ENCODE measurements at places on chromosomes 7 and 10. TPM values are rescaled to one million over a fixed set of nuclear protein-coding genes. Genes with fewer than 3 reads are reported as not detected.

GRCh38 chr10:11823989-11824346, 812 bp downstream of the PROSER2 start:
- no peaks in the 10 kb centered on the region for H3K36me3 ChIP-seq
- peak overlapping the region; percentile 85 for H3K27ac ChIP-seq
- H3K4me1 ChIP-seq, result peaks cover 26% of the 10 kb centered on the region

The PRKG1 gene
- total RNA-seq, result 23.6 TPM

- H3K27ac ChIP-seq, result peak overlapping the region; percentile 89
- H3K36me3 ChIP-seq, result peaks cover 18% of the 10 kb centered on the region
- no peaks in the 10 kb centered on the region for H3K27me3 ChIP-seq
Measured at GRCh38 chr7:140696024-140696679, 356 bp upstream of the NDUFB2 start.

DNA sequence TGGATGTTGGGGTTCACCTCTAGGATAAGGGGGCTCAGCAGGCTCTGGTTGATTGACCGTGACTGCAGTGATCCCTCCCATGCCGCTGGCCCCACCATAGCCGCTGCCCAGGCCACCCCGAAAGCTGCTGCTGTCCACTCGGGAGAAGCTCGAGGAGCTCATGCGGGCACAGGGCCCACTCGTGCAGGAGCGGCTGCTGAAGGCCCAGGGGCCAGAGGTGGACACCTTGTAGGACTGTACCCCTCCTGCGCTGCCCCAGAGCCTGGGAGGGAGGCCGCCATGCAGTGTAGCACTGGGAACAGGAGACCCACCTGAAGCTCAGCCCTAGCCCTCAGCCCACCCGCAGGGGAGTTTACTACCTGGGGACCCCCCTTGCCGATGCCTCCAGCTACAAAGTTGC, 70.0 kb downstream of the CHRM2 start:
- H3K27me3 ChIP-seq, result no peaks in the 10 kb centered on the region
- no peak overlapping the region for H3K27ac ChIP-seq
- H3K4me3 ChIP-seq, result no peak overlapping the region
- no peaks in the 10 kb centered on the region for H3K36me3 ChIP-seq

GRCh38 chr7:130377178-130377577, 3.1 kb upstream of the CPA1 start:
- no peak overlapping the region for H3K4me3 ChIP-seq
- no peak overlapping the region for H3K27ac ChIP-seq
- H3K4me1 ChIP-seq, result peaks cover 29% of the 10 kb centered on the region
- no peaks in the 10 kb centered on the region for H3K27me3 ChIP-seq

DNA sequence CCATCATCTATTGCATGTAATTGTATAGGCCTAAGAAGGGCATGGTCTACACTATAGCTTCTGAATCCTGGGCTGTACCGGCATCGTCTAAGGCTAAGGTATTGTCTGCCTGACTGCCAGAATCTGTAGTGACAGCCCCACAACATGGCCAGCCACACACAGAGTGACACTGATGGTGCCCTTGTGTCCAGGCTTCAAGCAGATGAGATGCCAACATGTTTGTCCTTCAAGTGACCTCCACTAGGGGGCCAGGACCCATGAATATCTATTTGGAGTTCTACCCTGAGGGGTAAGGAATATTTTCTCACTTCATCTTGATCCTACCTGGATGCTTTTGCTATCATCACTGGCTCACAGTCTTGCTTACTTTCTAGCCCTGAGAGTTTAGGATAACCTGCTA, 1.5 kb downstream of the CYP3A7 start:
- no peaks in the 10 kb centered on the region for H3K36me3 ChIP-seq
- H3K27me3 ChIP-seq, result no peaks in the 10 kb centered on the region
- no peak for DNase-seq
- no peak overlapping the region for H3K4me3 ChIP-seq
- peaks cover 11% of the 10 kb centered on the region for H3K4me1 ChIP-seq

GRCh38 chr10:132961420-132961786, 19.0 kb upstream of the CFAP46 start:
- H3K4me1 ChIP-seq, result peaks cover 12% of the 10 kb centered on the region
- H3K4me3 ChIP-seq, result no peak overlapping the region
- H3K27me3 ChIP-seq, result peaks cover 10% of the 10 kb centered on the region
- no peak for DNase-seq
- H3K27ac ChIP-seq, result no peak overlapping the region

DNA sequence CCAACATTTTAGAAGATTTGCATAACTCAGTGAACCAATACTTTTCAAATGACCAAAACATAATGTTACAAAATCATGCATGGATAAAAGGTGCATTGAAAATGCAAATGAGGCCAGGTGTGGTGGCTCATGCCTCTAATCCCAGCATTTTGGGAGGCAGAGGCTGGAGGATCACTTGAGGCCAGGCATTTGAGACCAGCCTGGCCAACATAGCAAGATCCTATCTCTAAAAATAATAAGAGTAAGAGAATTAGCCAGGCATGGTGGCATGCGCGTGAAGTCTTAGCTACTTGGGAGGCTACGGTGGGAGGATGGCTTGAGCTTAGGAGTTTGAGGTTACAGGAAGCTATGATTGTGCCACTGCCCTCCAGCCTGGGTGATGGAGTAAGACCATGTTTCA, 33.4 kb downstream of the SCD start:
- DNase-seq, result no peak
- H3K4me3 ChIP-seq, result no peak overlapping the region
- H3K27ac ChIP-seq, result no peak overlapping the region
- no peaks in the 10 kb centered on the region for H3K27me3 ChIP-seq

DNA sequence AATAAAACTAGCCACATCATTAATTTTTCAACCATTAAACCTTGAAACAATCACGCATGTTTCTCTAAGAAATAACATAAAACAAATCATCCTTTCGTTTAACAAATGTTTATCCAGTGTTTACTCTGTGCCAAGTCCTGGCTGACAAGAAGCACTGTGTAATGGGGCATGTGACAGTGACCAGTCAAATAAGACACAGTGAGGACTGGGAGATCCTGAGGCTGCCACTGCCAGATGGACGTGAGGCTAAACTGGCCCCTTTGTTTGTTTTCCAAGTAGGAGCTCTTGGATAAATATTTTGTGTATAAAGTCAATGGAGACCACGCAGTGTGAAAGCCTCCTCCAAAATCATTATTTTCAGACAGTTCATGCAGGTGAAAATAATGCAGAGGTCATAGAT, 626.2 kb downstream of the SUGCT start:
- H3K4me1 ChIP-seq, result no peaks in the 10 kb centered on the region
- H3K4me3 ChIP-seq, result no peak overlapping the region
- H3K27ac ChIP-seq, result no peak overlapping the region
- H3K27me3 ChIP-seq, result no peaks in the 10 kb centered on the region
- no peaks in the 10 kb centered on the region for H3K36me3 ChIP-seq
- no peak for DNase-seq

The CALHM1 gene
- total RNA-seq, result 0.15 TPM

GRCh38 chr7:19920166-19920565, 146.7 kb upstream of the TMEM196 start:
- no peaks in the 10 kb centered on the region for H3K27me3 ChIP-seq
- no peaks in the 10 kb centered on the region for H3K4me1 ChIP-seq
- no peak for DNase-seq
- no peak overlapping the region for H3K4me3 ChIP-seq

DNA sequence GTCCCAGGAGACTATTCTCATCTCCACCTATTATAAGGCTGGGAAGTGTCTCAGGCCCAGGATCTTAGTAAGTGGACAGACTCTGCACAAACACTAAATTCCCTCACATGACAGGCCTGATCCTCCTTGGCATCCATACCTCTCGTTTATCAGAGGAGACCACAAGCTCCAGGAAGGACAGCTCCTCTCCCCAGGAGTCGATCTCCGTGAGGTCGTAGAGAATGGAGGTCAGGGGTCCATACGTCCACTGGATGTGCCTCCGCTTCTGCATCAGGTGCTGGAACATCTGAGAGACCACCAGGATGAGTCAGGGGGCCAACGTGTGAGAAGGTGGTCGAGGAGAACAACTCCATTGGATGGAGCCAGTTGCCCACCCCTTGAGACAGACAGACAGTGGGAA, 5.6 kb downstream of the TRPV5 start:
- peak overlapping the region; percentile 58 for H3K27ac ChIP-seq
- H3K4me3 ChIP-seq, result no peak overlapping the region
- H3K4me1 ChIP-seq, result no peaks in the 10 kb centered on the region
- no peaks in the 10 kb centered on the region for H3K27me3 ChIP-seq
- no peaks in the 10 kb centered on the region for H3K36me3 ChIP-seq

The GIMAP1 gene
- 18.8 TPM for total RNA-seq

The FAM25G gene
- not detected for total RNA-seq

GRCh38 chr7:117759950-117760640, 113.1 kb downstream of the CTTNBP2 start:
- no peak overlapping the region for H3K4me3 ChIP-seq
- no peak for DNase-seq
- H3K36me3 ChIP-seq, result peaks cover 5% of the 10 kb centered on the region
- H3K4me1 ChIP-seq, result no peaks in the 10 kb centered on the region
- no peak overlapping the region for H3K27ac ChIP-seq

GRCh38 chr7:132516042-132516840, 60.0 kb downstream of the PLXNA4 start:
- peaks cover 9% of the 10 kb centered on the region for H3K4me1 ChIP-seq
- no peaks in the 10 kb centered on the region for H3K36me3 ChIP-seq
- H3K27me3 ChIP-seq, result no peaks in the 10 kb centered on the region
- H3K4me3 ChIP-seq, result no peak overlapping the region
- DNase-seq, result no peak
- H3K27ac ChIP-seq, result no peak overlapping the region

GRCh38 chr7:81111781-81112540, 193.1 kb upstream of the SEMA3C start:
- no peaks in the 10 kb centered on the region for H3K4me1 ChIP-seq
- no peaks in the 10 kb centered on the region for H3K27me3 ChIP-seq
- no peak overlapping the region for H3K4me3 ChIP-seq

DNA sequence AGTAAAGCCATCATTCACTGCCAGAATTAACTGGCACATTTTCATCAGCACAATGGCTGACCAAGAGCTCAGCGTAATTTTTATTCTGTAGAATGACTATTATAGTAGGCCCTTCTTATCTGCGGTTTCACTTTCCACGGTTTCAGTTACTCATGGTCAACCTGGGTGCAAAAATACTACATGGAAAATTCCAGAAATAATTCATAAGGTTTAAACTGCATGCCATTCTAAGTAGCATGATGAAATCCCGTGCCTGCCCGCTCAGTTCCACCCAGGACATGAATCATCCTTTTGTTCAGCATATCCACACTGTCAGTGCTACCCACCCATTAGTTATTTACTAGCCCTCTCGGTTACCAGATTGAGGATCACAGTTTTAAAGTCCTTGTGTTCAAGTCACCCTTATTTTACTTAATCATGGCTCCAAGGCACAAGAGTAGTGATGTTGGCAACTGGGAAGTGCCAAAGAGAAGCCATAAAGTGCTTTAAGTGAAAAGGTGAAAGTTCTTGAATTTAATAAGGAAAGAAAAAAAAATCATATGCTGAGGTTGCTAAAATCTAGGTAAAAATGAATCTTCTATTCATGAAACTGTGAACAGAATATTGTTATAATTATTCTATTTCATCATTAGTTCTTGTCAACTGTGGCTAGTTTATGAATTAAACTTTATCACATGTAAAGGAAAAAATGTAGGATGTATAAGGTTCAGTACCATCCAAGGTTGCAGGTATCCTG, 204.9 kb downstream of the DOCK4 start:
- no peaks in the 10 kb centered on the region for H3K27me3 ChIP-seq
- no peak for DNase-seq
- H3K27ac ChIP-seq, result no peak overlapping the region
- peaks cover 17% of the 10 kb centered on the region for H3K4me1 ChIP-seq
- no peak overlapping the region for H3K4me3 ChIP-seq

GRCh38 chr10:113648478-113648877, 15.4 kb downstream of the NRAP start:
- no peak overlapping the region for H3K4me3 ChIP-seq
- peaks cover 9% of the 10 kb centered on the region for H3K4me1 ChIP-seq
- no peaks in the 10 kb centered on the region for H3K27me3 ChIP-seq
- DNase-seq, result no peak

The SUN3 gene
- not detected for total RNA-seq

GRCh38 chr10:42801135-42801534, 18.5 kb downstream of the BMS1 start:
- DNase-seq, result no peak
- peaks cover 100% of the 10 kb centered on the region for H3K36me3 ChIP-seq
- no peaks in the 10 kb centered on the region for H3K4me1 ChIP-seq
- H3K27ac ChIP-seq, result no peak overlapping the region

The SORCS1 gene
- total RNA-seq, result 0.15 TPM
